ENCODE measurements at places on chromosomes 12 and 14.

GRCh38 chr14:53929871-53930715, 26.5 kb downstream of the BMP4 start:
- DNase-seq = peak; percentile 78

GRCh38 chr12:47184813-47185212, 105.1 kb upstream of the AMIGO2 start:
- no peak for DNase-seq

- no peak for DNase-seq
Observed at GRCh38 chr12:8034802-8035201, 2.3 kb downstream of the FOXJ2 start.

DNA sequence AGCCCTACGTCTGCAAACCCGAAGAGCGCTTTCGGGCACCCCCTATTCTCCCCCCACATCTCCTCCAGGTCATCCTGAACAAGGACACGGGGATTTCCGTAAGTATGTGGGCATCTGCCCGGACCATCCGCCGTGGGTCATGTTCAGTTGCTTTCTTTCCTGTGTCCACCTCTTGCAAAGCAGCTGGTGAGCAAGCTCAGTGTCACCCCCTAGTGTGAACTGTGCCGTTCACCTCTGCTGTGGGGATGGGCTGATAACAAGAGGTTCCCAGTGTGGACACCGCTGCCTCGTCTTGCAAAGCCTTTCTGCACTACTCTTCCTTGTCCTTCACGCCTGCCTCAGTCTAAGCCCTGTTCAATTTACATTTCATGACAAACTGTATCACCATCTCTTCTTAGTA, 8.6 kb downstream of the PRKAB1 start:
- DNase-seq = no peak

DNA sequence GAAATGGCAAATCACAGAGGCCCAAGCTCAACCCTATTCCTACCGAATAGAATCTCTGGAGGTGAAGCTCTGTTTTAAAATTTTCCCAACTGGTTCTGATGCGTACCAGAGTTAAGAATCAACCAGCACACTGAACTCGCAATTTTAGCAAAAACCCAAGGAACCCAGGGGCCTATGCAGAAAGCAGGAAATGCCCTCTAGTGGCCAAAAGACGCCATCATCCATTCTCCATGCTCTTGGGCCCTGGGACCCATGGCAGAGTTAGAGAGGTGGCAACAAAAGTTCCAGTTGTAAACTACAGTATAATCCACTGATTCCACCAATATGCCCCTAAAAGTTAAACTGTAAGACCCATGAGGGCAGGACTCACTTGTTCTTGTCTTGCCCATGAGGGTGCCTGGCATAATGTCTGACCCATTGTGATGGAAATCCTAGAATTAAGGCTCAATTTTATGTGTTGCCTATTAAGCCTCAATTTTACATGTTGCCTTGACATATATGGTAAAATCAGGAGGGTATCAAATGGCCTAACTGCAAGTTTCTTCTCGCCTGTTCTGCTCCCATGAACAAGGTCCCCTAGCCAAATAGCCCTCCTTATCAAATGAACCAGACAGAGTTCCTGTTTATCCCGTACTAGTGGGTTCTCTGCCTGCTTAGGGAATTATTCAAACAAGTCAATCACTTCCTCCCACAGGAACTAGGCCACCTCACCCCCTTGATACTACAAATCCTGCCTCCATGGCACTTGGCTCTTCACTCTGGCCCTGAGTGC, 137.5 kb upstream of the CPM start:
- DNase-seq = peak; percentile 51

DNA sequence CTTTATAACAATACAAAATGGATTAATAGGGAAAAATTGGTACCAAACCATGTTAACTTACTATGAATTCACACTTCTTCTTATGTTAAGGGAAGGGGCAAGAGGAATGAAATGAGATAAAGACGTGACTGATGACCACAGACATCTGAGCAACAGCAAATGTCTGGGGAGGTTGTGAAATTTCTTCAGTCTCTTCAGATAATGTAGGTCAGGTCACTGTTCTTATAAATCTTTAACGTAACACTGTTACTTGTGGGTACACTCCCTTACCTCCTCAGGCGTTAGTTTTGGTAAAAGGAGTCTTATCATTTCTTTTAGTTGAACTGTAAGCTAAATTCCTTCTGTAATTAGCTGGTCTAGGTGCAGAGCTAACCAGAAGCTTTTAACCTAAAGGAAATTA, 405.0 kb upstream of the LRFN5 start:
- DNase-seq = no peak

GRCh38 chr12:31890295-31891285, 68.6 kb upstream of the RESF1 start:
- DNase-seq = no peak

DNA sequence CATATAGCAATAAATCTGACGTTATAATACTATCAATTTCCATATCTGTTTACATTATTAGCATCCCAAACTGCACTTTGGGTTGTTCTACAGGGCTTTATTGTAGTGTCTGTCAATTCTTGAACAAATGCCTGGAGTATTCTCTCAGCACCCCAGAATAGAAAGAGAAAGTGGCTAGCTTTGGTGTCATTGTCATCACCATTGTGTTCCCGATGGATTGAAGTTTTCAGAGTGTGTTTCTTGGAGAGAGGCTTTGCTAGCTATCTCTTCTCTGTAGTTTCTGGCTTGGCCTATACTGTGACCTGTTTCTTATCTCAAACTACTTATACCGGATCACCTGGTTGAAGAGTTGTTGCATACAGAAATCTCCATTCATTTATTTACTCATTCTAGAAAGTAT, 6.4 kb downstream of the TMEM106C start:
- DNase-seq = no peak

- DNase-seq = no peak
Observed at GRCh38 chr12:2284321-2284813, 231.6 kb downstream of the CACNA1C start.

- no peak for DNase-seq
Observed at GRCh38 chr14:34000396-34000795, 49.5 kb upstream of the EGLN3 start.

DNA sequence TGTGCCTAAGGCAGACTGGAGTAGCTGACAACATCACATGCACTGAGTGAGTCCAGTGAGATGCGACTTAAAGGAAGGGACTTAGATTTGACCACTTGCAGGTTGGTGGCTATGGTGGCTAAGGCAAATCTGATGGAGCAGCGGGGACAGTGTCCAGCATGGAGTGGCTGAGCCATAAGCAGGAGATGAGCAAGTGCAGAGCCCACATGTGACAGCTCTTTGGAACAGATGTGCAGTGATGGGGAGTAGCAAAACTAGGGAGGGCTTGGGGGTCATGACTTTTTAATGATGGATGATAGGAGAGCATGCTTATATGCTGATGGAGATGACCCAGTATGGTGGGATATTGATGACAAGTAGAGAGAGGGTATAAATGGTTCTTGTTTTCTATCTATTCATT, 80.2 kb downstream of the PELI2 start:
- DNase-seq = no peak

GRCh38 chr12:107553211-107553765, 132.3 kb upstream of the PWP1 start:
- DNase-seq = no peak

- no peak for DNase-seq
Observed at GRCh38 chr14:54727929-54728328, 161.0 kb downstream of the SAMD4A start.

- DNase-seq = no peak
Observed at GRCh38 chr14:80607430-80608190, 333.9 kb downstream of the CEP128 start.

DNA sequence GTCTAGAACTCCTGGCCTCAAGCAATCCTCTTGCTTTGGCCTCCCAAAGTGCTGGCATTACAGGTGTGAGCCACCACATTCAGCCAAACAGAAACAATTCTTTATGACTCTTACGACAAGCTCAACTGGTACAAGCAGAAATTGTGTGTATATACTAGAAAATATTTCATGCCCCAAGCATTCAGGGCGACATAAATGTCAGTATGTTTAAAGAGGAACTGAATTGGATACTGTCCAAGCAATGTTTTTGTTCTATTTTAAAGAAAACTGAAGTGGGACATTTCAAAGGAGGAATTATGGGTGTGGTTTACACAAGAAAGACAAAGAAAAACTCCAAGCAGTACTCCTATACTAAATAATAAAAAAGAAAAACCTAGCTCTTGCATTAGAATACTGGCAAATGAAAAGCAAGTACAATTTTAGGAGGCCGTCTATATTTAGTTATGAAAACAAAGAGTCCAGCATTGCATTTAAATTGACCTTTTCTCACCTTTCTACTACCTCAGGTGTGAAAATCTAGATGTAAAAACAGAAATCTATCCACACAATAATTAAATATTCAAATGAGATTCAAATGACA, 48.9 kb downstream of the PPP1R12A start:
- no peak for DNase-seq

GRCh38 chr12:120479458-120479857, 9.9 kb upstream of the SRSF9 start:
- no peak for DNase-seq

- peak; percentile 95 for DNase-seq
Observed at GRCh38 chr12:6540181-6540877, 6.0 kb downstream of the GAPDH start.

DNA sequence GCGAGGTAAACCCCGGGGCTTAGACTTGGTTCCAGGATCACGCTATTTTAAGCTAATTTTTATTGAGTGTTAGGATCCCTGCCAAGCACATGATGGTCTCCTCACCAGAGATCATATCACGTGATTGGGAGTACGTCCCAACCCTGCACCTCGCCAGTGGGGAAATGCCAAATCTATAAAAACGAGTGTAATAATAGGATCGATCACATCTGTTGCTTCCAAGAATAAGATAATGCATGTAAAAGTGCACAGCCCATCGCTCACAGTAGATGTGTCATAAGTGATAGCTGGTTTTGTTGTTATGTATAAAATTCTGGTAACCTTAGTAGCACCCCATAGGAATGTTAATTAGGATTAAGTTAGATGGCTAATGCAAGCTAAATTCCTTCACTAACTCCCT, 581.0 kb upstream of the TMEM132C start:
- DNase-seq = no peak

DNA sequence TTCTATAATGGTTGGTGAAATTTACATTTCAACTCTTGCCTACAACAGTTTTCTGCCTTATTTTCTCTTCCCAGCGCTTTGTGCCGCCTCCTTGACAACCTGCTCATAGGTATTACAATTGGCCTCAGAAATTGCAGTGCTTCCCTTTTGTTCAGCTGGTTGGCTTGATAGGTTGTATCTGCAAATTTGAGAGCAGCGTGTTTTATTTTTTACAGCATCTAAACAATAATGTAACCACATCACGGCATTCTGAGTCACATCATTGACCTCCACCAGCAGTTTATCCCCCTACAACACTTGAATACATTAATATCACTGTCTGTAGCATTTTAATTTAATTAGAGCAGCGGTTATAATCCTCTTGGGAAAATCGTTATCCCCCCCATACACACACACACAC, 99.4 kb downstream of the ETV6 start:
- no peak for DNase-seq

GRCh38 chr12:24268663-24269186, 319.3 kb upstream of the SOX5 start:
- no peak for DNase-seq

- DNase-seq = no peak
Observed at GRCh38 chr12:63816031-63816430, 28.5 kb upstream of the SRGAP1 start.

DNA sequence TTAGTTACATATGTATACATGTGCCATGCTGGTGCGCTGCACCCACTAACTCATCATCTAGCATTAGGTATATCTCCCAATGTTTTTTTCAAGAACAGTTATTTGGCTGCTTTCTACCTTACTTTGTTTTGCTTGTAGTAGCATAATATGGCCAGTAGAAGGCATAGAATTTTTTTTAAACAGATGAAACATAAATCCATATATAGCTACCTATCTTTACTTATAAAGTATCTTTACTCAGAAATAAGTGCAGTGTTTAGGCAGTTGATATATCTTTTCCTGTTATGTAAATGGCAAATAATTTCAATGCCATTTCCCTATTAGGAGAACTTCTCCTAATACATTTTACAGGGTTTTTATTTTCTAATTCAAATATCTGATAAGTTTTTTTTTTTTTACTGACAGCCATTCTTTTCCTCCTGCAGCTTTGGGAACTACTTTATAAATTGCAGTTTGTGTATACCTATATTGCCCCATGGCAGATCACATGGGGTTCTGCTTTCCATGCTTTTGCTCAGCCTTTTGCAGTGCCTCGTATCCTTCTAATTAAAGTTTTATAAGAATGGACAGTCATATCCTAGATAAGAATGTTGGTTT, 143.1 kb downstream of the PCNX1 start:
- no peak for DNase-seq

DNA sequence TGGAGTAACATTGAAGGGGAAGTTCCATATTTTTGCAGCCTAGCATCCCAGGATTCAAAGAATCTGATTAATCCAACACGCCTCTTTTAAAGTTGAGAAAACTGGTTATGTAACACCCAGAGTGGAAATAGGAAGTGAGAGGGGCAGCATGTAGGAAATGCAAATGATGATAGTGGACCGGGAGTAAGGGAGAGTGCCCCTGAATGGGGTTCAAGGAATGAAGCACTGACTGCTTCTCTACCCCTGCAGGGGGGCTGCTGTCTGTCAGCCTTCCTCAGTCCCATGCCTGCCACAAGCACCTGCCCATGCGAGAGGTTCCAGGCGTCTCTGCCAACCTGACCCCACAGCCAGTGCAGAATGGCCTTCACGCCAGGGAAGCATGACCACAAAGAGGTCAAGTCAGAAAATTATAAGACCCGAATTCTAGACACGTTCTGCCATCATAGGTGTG, 126.5 kb upstream of the CCND2 start:
- no peak for DNase-seq

GRCh38 chr12:44930972-44931600, 55.0 kb upstream of the NELL2 start:
- peak; percentile 30 for DNase-seq

DNA sequence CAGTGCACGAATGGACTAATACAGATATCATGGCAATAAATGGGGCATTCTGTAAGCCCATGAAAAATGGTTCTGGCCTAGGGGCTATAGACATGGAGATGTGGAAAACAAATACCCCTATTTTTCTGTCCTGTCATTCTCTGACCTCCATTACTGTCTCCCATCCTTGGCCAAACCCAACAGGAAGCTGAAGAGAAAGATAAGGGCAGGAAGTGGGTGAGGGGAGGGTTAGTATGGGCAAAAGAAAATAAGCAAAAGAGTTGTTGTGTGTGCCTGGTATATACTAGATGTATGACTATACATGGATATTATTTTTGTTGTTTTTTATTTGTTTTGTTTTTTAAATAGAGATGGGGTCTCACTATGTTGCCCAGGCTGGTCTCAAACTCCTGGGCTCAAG, 339.3 kb downstream of the PCNX1 start:
- no peak for DNase-seq

GRCh38 chr14:106651016-106651415, 1124.6 kb downstream of the TMEM121 start:
- no peak for DNase-seq

GRCh38 chr12:117514016-117514415, 152.6 kb upstream of the NOS1 start:
- DNase-seq = no peak

DNA sequence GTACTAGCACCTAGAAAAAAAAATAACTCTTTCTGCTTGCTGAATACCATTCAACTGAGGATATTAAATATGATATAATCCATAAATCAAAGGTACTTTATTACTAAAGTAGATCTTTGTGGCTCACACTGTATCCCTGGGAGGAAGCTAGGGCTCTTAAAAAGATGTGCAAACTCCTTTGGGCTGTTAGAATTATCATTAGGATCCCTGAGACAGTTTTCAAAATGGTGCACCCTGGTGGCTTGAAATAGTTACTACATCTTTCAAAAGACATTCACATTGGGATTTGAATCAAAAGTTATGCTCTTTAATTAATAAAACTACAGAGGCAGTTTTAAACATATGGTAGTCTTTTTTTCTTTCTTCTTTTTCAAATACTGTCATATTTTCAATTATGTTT, 228.5 kb upstream of the G2E3 start:
- DNase-seq = peak; percentile 18

Measured in H7 (cell line).